ENCODE measurements at places on chromosomes 6 and 20.

- no peak for DNase-seq
Observed at GRCh38 chr6:106869203-106869602, 105.3 kb downstream of the CD24 start.

GRCh38 chr6:35054106-35054742, 86.9 kb downstream of the TCP11 start:
- DNase-seq: no peak

GRCh38 chr6:105901583-105901982, 184.6 kb upstream of the PRDM1 start:
- no peak for DNase-seq

GRCh38 chr6:78436335-78436734, 431.0 kb upstream of the IRAK1BP1 start:
- DNase-seq: no peak

GRCh38 chr6:22042706-22043105, 254.1 kb downstream of the PRL start:
- DNase-seq: no peak

DNA sequence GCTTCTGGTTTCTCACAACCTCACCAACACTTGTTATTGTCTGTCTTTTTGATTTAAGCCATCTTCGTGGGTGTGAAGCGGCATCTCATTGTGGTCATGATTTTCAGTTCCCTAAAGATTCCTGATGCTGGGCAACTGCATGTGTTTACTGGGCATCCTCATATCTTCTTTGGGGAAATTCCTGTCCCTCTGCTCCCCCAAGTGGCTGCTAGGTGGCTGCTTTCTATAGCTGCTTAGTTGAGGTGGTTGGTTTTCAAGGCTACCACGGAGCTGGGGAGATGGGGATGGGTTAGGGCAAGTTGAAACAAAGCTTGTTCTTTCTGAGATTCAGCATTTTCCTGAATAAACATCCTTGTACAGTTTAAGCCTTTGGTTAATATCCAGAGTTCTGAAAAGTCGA, 403.9 kb upstream of the SULF2 start:
- DNase-seq: peak; percentile 2

DNA sequence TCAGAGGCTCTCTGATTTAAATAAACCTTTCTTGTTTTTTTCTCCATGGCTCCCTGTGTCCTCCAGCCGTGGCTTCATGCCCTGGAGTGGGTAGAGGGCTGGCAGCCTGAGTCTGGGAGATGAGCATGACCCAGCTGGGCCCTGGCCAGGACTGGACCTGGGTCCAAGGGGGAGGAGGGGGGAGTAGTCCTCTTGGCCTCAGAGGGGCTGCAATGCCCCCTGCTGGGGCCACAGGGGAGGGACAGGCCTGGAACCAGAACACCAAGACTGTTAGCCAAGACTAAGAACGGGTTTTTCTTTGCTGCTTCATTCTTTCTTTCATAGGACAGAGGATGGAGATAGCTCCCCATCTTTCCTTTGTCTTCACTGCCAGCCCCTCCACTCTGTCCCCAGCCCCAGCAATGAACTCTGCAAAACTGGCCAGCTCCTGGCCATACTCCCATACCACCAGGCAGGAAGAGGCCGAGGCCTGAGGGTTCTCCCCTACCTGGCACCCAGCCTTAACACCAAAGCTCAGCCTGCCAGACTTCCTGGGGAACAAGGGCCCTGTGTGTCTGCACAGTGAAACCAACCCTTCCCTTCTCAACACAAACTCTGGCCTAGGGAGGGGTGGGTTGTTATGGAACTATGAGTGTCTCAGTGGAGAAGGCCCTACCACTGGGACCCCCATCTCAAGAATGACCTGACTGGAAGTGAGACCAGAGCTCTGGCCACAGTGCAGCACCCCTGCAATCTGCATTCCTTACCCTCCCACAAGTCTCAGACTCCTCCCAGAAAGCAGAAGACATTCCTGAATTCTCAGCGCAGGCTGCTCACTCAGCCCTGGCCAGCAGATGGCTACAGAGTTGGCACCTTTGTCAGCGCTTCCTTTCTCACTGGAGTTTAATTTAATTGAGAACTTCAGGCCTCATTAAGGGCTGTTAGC, 11.0 kb downstream of the SLC29A1 start:
- no peak for DNase-seq

- DNase-seq: no peak
Observed at GRCh38 chr20:23407781-23408464, 13.4 kb downstream of the NAPB start.
